Posterior vena cava (tissue), 2 donors: ENCODE measurements at places on chromosomes 3 and 15. TPM values are rescaled to one million over a fixed set of nuclear protein-coding genes. Genes with fewer than 3 reads are reported as not detected.

The P3H2 gene
- 9.7 TPM for total RNA-seq

The KLHL18 gene
- 21.2 TPM for total RNA-seq

The IQCB1 gene
- 11.6 TPM for total RNA-seq

The RPL14 gene
- total RNA-seq = 1,308 TPM

The DPH6 gene
- 15.3 TPM for total RNA-seq

The GALNT15 gene
- total RNA-seq = 62.2 TPM

The TIMP4 gene
- total RNA-seq = 19.2 TPM

GRCh38 chr3:59424268-59425010 lies 374.6 kb upstream of the CFAP20DC start:
- DNase-seq = no peak

- DNase-seq = no peak
These were observed 51.6 kb upstream of the CMTM7 start for GRCh38 chr3:32340039-32340438.

DNA sequence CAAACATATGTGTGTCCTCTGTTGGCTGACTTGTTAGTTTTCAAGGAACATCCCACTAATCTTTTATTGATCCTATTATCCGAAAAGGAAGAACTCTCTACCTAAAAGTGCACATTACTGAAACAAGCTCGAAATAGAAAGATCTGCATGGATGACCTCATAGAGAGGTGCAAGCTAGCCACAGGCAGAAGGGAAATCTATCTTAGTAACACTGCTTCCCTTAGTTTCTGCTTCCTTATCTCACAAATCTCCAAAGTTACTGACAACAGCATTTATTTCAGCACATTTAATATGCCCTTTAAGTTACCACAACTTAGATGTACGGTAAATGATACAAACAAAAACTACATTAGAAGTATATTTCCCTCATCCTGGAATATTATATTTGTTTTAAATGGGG lies 285.1 kb upstream of the CCDC54 start:
- DNase-seq = no peak

GRCh38 chr3:42851228-42851834 lies 24.3 kb downstream of the CYP8B1 start:
- no peak for DNase-seq

- no peak for DNase-seq
These were observed 608.8 kb downstream of the ROBO2 start for GRCh38 chr3:77648664-77649063.

DNA sequence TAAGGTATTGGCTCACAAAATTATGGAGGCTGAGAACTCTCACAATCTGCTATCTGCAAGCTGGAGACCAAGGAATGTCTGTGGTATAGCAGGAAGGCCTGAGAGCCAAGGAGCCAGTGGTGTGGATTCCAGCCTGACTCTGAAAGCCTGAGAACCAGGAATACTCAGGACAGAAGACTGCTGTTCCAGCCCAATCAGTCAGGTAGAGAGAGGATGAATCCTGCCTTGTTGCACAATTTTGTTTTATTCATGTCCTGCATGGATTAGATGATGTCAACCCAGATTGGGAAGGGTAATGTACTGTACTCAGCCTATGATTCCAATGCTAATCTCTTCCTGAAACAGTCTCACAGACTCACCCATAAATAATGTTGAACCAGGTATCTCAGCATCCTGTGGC lies 312.4 kb upstream of the KCNMB2 start:
- DNase-seq = no peak

DNA sequence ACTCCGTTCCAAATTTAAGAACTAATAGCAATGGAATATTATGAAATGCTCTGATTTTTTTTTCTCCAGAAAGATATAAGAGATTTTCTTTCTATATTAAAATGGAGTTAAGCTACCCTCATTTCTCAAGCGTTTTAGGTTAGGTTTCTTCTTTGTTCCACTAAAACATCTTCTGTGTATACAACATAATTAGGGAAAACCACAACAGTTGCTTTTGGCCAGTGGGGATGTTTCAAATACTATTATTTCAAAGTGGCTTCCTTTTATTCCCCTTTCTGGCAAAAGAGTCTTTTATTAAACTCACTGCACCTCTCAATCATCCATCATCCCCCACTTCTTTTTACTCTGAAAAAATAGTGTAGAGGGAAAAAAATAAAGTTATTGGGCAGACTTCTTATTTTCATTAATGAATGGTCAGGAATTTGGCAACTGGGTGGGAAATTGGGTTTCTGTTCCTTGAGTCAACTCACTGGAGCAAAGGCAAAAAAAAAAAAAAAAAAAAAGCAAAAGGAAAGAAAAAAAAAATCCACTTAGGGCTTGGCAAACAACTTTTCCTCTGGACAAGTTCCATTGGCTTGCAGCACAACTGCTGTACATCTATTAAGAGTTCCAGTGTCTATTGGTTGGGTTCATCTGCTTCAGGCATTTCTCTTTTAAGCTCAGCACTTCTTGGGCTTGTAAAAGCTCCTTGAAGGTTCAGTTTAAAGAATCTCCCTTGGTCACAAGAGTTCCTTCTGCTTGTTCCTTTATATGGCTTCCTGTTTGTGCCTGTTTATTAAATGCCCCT lies 963.4 kb downstream of the ROBO1 start:
- no peak for DNase-seq

DNA sequence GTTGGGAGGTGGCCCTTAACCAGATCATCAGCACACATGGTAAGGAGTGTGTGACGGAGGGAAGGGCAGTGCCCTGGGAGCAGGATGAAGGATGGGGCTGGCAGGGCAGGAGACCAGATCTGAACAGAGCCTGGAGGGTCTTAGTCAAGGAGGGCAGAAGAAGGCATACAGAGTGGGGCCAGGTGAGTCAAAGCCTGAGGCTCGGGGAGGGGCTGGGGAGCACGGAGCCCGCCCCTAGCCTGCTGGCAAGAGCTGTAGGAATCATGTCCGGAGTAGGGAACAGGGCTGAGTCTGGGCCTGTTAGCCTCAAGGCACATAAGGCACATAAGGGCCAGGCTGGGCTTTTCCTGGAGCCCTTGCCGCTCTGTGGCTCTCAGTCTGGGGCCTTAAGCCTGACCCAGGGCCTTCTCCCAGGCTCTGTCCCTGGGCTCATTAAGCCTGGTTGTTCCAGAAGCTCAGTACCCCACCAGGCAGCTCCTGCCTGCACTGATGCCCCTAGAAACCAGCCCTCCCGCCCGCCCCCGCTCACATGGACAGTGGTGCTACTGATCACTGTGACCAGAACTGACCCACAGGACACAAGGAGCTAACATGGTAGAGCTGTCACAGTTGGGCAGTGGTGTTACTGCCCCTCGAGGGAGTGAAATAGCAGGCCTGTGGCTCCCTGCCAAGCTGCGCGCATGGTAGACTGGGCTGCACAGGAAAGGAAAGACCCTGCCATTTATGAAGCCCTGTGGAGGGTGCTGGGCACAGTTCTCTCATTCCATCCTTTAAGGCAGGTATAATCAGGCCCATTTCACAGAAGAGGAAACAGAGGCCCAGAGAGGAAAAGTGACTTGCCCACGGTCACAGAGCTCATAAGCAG lies 14.6 kb downstream of the ISG20 start:
- peak; percentile 76 for DNase-seq

- peak; percentile 58 for DNase-seq
These were observed 98.9 kb downstream of the APBA2 start for GRCh38 chr15:28984421-28985315.

DNA sequence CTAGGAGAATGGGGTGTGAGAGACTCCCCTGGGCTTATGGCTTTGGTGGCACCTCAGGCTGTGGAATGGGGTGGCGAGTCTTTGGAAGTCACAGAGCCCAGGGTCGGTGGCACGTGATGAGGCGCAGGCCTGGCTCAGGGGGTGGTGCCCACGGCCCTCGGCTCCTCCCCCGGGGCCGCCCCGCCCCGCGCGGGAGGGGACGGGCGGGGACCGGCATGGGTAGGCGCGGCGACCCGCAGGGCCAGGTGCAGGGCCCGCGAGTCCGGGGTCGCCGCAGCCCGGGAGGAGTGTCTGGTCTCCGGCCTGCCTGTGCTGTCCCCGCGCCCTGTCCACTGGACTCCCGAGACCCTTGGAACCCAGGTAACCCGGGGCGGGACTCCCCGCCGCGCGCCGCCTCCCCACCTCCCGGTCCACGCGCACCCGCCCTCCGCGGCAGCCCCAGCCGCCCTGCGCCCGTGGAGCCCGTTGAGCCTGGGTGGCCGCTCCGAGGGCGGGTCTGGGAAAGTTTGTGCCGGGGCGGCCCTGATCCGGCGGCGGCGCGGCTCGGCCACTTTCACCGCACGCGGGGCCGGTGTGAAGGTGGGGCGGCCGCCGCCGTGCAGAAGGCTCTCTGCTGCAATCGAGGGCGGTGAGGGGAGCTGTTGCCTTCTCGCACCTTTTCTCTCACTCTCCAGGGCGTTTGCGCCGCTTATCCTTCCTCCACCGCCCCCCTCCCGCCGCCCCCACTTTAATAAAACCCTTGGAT lies at the start of gene PAQR5:
Gene PAQR5 (plus strand): TSS at position 216 of the 745 bp plus-strand sequence. CDS start 61,169 bp downstream, outside the sequence.
- DNase-seq = peak; percentile 79
